Inflammatory macrophage (primary cell): ENCODE measurements at places on chromosomes 3 and 15.

GRCh38 chr15:72375501-72375845, 341 bp downstream of the HEXA start:
- DNase-seq, result peak; percentile 55

DNA sequence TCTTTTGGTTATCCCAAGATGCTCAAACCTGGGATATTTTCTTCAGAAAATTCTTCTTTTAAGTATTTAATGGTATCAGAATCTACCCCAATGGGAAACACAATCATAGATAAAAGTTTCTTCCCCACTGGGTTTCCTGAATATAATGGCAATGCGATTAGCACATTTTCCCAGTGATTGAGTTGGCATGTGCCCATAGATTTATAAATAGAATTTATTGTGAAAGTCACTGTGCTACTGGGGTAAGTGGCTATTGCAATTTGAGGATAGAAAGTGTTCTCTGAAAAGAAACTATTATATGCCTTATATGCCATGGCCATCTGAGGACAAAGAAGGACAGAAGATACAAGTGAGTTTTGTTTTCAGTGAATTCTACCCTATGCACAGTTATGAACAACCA, 99.0 kb upstream of the RBMS3 start:
- no peak for DNase-seq

- no peak for DNase-seq
These were observed 141.0 kb downstream of the WDR72 start for GRCh38 chr15:53618461-53618860.

- no peak for DNase-seq
These were observed 195.0 kb downstream of the SPATA16 start for GRCh38 chr3:172946061-172946460.

- no peak for DNase-seq
These were observed 7.6 kb downstream of the MYZAP start for GRCh38 chr15:57599296-57599810.

DNA sequence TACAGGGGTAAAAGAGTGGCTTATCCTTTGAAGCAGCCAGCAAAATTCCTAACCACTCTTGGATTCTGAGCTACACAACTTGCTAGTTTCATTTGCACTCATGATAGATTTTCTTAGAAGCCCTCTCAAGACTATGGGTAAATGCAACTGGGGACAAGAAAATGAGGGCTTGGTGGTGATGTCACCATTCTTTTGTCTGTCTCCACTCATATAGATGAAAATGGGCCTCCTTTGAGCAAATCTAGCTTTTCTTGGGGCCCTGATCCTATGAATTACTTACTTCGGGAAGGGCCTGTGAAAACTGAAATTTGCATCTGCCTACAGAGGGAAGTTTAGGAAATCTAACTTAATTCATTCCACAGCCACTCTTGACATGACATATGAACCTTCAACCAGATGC, 486.3 kb downstream of the MAGI1 start:
- no peak for DNase-seq
